ENCODE measurements at places on chromosomes 16 and 17.

GRCh38 chr17:7046127-7046724, 2.3 kb upstream of the SLC16A11 start:
- no peak for DNase-seq

DNA sequence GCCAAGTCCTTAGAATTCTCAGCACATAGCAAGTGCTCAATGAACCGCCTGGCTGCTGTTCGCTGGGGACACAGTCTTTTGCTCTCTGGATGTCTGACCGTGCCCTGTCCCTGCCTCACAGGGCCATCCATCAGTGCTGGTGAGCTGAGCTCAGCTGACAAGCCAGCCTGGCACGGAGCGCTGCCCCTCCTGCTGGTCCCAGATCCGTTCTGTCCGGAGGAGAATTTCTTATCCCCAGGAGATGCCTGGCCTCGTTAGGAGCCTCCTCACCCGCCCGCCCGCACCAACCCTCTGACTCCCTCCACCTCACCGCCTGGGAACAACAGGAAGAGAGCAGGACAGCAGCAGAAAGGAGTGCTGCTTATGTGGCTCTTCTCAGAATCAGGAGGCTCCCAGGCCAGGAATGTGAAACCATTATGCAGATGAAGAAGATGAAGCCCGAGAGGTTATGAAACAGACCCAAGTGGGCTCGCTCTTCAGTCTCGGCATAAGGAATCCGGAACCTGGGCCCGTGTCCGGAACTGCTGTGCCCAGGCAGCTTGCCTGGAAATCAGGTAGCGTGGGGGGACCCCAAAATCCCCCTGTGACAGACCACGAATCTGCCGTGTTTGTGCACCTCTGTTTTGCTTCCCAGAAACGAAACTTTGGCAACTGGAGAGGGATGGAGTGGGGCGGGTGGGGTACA, 28.8 kb upstream of the RMI2 start:
- DNase-seq, result no peak

DNA sequence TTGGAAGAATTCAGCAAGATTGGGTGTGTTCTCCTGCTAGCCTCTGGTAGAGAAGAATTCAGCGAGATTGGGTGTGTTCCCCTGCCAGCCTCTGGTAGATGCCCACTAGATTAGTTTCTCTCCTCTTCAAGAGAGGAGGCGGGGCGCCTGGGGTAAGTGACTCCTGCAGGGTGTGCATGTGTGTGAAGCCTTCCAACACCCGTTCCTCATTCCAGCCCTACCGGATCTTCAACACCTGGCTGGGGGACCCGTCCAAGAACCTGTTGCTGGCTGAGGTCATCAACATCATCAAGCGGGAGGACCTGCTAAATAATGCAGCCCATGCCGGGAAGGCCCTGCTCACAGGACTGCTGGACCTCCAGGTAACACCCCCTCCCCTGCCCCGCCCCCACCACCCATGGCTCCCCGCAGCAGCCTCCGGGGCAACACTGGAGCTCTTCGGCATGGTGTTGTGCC, 21.3 kb downstream of the TMEM186 start:
- DNase-seq, result no peak

DNA sequence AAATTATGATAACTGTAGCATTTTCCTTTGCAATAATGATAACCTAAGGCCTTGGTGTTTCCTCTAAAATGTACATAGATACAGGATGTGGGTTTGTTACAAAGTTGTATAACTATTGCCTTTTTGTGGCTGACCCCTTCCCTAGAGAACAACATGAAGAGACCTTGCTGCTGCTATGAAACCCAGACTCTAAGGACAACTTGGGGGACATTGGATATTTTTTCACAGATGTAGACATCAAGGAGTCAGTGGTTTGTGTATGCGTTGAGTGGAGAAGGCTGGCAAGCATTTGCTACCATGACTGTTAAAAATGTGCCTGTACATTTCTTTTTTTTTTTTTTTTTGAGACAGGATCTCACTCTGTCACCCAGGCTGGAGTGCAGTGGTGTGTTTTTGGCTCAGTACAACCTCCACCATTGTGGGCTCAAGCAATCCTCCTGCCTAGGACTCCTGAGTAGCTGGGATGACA, 12.3 kb downstream of the HMOX2 start:
- no peak for DNase-seq
